CD4-positive, alpha-beta T cell treated with Interleukin-4 for 4 hours (primary cell): ENCODE measurements at places on chromosomes 5 and 9.
A peak's percentile ranks its signal among the peaks of the same experiment; 100 is the strongest.

DNA sequence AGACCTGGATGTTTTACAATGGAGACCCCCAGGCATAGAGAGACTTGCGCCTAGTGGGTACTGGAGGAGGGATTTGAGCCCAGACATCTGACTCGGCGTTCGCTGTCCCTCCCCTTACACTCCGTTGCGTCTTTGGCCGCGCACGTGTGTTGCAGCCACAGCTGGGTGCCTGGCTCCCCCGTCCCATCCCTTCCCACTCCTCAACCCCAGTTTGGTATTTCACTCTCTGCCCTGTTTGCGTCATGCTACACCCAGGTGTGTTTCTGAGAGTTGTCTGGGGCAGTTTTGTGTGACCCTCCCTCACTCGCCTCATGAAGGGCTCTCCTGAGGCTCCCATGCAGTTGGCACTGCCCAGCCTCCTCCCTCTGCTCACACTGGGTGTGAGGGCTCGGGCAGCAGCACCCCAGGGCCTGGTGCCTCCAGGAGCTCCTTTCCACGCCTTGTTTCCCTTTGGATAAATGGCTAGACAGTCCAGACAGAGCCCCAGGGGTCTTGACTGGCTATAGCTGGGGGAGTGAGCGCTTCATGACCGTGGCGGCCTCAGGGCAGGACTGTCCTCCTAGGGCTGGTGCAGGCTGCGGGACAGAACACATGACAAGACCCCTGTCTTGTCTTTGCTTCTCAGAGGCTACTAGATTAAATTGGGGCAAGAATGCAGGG, 13.6 kb downstream of the TCF7 start:
- DNase-seq, result no peak

GRCh38 chr5:55052383-55052931, 28.4 kb downstream of the GZMK start:
- DNase-seq, result no peak

- no peak for DNase-seq
Observed at GRCh38 chr9:127735530-127736185, 564 bp upstream of the TOR2A start.

DNA sequence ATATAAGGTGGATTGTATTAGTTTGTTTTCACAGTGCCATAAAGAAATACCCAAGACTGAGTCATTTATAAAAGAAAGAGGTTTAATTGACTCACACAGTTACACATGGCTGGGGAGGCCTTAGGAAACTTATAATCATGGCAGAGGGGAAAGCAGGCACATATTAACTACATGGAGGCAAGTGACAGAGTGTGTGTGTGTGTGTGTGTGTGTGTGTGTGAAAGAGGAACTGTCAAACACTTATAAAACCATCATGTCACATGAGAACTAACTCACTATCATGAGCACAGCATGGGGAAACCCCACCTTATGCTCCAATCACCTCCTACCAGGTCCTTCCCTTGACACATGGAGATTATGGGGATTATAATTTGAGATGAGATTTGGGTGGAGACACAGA, 118.6 kb downstream of the SPEF2 start:
- no peak for DNase-seq

DNA sequence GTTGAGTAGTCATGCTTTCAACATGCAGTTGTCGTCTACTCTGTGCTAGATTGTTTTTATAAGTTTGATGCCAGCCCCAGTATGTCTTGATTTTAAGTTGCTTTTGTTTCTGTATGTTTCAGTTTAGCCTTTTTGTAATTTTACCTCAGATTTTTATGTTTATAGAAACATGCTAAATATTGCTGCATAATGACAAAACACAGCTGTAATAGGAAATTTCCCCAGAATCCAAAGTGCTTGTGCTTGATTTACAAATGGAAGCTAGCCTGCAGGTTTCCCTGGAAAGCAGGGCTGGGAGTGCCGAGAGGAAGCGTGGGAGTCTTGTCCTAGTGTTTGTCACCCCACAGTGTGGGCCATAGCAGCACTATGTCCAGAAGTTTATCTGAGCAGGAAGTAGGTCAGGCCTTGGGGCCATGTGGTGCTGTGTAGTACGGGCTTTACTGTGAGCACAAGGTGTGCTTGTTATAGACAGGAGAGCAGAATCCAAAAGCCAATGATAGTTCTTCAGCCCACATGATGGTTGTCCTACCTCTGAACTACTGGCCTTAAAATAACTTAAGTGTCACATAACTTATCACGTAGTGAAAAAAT, 100.0 kb upstream of the NREP start:
- DNase-seq, result no peak

DNA sequence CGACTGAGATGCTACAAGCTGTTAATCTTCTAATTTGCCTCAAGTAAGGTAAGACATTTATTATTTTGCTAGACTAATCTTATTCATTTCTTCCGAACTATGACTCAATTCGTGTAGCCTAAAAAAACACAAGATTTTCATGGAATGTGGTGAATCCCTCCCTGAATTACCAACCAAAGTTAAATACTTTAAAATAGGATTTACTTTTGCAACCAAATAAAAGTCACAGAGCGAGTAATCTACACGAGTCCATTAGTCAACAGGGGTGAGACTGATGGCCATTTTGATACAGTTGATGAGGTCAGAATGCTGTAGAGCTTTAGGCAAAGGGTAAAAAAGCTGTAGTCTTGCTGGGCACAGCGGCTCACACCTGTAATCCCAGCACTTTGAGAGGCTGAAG, 13.1 kb upstream of the BNC2 start:
- DNase-seq, result no peak

GRCh38 chr9:13756943-13757342, 477.5 kb upstream of the MPDZ start:
- no peak for DNase-seq

GRCh38 chr9:131677049-131677443, 62.8 kb downstream of the RAPGEF1 start:
- no peak for DNase-seq

DNA sequence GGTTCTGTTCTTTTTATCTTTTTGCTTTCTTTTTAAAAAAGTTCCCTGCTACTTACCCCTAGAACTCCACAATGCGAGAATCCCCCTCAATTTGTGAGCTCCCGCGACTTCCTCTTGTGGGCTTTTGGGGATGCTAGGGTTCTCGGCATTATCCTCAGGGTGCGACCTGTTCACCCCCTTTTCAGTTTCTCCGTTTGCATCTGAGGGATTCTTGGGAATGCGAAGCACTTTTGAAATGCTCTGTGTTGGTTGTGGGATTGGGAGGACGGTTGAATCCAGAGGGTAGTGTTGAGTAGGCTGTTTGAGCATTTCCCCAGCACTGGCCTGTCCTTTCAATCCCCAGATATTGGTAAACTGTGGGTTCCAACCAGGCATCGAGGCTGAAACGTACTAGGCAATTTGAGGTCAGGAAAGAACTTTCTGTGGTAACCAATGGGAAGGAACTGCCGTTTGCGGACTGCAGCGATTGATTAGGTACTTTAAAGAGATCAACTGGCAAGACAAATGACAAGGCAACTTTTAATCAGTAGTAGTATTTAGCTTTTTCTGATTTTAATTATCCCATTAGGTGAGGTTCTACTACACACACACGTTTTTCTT, 415 bp downstream of the XRCC4 start:
- DNase-seq, result peak; percentile 14

GRCh38 chr5:69415584-69415958, 655 bp downstream of the MARVELD2 start:
- no peak for DNase-seq

GRCh38 chr5:37568893-37569292, 189.8 kb downstream of the WDR70 start:
- DNase-seq, result no peak
